ENCODE measurements at places on chromosomes 1 and 21.

- DNase-seq, result no peak
Observed at GRCh38 chr1:172279939-172280636, 140.4 kb upstream of the C1orf105 start.

DNA sequence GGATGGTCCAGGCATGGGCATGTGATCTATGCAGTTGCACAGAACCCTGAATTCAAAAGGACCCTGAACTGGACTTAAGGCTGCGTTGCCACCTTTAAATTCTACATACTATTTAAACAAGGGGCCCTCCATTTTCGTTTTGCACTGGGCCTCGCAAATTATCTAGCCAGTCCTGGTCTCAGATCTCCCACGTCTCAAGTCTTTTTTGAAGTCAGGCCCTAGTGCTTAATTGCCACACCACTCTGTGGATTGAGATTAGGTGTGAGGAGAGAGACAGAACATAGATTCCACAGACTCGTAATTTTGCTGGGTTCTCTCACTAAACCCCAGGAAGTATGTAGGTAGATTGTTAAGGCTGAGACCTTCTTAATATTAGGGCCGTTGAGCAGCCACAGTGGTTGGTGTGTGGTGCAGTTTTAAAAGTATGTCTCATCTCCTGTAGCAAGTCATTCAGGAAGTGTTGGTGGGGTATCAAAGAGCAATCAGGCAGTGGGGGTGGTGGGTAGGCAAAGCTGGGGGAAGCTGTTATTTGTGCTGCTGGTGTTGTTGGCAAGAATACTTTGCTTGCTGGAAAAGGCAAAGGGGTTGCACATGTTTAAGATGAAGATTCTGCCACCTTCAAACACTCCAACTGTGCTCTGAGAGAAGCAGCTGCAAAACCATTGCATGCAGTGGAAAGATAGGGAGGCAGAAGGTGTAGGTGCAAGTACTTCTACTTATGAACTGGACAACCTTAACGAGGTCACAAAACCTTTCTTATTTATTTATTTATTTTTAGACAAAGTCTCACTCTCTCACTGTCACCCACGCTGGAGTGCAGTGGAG is 11.2 kb downstream of the CD84 start:
- peak; percentile 73 for DNase-seq

- DNase-seq, result no peak
Observed at GRCh38 chr1:197391303-197392226, 123.5 kb downstream of the CRB1 start.

DNA sequence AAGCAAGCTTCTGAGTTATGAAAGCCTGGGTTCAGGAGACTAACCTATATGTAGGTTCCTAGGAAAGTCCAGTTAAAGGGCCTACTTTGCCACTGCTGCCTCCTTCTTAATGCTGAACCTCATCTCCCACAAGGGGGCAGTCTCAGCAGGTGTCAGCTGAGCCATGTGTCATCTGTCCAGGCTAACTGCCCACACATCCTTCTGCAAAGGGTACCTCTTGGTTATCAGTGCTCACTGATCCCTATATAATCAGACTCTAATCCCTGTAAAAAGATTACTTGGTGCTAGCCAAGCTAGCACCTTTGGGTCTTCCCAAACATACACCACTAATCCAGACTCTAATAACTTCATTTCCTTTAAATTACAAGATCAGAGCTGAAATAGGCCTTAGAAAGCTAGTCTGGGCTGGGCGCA is 9.0 kb downstream of the PRDX1 start:
- DNase-seq, result no peak

DNA sequence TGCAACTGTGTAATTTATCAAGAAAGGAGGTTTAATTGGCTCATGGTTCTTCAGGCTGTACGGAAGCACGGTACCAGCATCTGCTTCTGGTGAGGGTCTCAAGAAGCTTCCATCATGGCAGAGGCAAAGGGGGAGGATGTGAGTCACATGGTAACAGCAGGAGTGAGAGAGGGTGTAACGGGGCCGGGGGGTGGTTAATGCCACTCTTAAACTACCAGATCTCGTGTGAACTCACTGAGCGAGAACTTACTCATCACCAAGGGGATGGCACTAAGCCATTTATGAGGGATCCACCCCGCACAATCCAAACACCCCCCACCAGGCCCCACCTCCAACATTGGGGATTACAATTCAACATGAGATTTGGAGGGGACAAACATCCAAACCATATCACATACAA is 21.0 kb upstream of the IFFO2 start:
- peak; percentile 42 for DNase-seq

DNA sequence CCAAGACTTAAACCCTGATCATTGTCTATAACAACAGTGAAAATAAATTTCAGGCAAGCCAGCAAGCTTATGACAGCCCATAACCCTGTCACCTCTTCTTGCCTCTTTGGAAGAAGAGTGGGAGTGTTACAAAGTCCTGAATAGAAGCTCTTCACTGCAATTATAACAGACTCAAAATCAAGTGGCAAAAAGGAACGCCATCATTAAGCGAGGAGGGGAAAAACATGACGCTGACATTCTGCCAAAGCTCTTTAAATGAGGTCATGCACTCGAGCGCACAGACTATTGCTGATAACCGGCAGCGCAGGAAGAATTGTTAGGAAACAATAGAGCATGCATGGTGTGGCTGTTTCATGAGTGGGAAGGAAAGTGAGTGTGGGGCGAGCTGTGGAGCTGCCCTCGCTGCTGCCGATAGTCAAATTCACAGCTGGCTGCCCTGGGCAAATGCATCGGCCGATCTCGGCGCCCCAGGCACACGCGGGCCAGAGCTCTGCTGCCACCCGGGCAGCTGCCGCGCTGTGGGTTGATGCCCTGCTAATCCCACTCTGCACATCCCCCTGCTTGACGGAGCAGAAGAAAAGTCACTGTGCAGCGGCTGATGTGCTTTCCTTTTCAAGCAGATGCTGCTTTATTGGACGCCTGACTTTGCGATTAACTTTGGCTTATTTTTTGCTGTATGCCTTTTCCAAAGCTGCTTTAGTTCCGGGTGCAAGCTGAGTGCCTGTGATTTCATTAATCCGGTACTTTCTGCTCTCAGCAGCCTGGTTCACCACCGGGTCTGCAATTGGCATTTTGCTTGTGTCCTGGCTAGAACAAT is 102.4 kb upstream of the ST6GALNAC5 start:
- DNase-seq, result no peak
